ENCODE measurements at places on chromosomes 3 and 15.

GRCh38 chr3:160078533-160078932 lies 89.9 kb downstream of the IL12A start:
- no peaks in the 10 kb centered on the region for H3K4me1 ChIP-seq
- H3K36me3 ChIP-seq, result no peaks in the 10 kb centered on the region
- no peak overlapping the region for H3K4me3 ChIP-seq
- H3K27ac ChIP-seq, result no peak overlapping the region
- no peak for DNase-seq

DNA sequence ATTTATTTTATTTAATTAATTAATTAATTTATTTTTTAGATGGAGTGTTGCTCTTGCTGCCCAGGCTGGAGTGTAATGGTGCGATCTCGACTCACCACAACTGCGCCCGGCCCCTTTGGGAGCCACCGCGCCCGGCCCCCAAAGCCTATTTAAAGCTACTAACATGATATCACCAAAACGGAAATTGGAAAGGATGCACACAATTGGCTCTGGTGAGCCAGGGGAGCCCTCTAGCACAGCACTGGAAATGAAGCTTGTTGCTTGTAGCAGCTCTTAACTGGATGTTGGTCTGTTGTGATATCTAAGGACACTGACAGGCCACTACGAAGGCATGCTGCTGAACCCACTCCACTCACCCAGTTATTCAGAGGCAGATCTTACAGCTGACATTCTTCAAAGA lies 104.5 kb downstream of the IGF2BP2 start:
- no peak overlapping the region for H3K27ac ChIP-seq
- H3K36me3 ChIP-seq, result peaks cover 6% of the 10 kb centered on the region
- H3K4me3 ChIP-seq, result no peak overlapping the region
- no peak for DNase-seq
- H3K27me3 ChIP-seq, result peaks cover 55% of the 10 kb centered on the region

DNA sequence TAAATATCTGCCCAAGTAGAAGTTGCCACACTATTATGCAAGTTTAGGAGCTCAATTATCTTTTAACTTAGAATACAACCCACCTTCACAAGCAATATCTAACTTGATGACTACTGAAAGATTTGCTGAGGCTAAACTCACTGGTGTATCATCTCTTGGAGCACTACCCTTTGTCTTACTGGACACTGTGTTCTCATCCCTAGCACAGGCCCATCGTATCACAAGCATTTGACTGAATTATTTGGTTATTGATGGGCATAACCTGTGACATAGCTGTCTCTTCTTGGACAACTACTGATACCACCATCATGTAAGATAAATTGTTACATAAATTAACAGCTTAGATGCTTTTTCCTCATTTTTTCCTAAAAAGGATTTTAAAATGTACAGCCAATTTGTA lies 216.2 kb upstream of the THBS1 start:
- H3K4me1 ChIP-seq, result no peaks in the 10 kb centered on the region
- no peaks in the 10 kb centered on the region for H3K36me3 ChIP-seq
- no peak for DNase-seq
- H3K27ac ChIP-seq, result no peak overlapping the region
- peaks cover 41% of the 10 kb centered on the region for H3K27me3 ChIP-seq

DNA sequence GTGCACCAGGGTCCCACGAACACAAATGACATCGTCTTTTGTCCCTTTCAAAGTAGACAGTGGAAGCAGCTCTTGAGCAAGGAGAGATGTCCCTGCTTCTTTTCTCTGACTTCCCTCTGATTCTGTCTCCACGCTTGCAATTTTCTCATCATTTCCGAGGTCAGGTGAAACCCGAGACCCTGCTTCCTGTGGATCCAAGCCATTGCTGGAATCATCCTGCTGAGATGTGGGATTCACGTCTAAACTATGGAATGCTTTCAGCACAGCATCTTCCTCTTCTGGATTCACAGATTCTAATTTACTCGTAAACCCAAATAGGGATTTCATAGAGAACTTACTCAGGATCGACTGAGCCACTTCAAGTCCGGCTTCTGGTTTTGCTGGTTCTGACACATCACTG lies 127.1 kb downstream of the FMN1 start:
- H3K4me3 ChIP-seq, result peak overlapping the region; percentile 64
- H3K36me3 ChIP-seq, result no peaks in the 10 kb centered on the region
- H3K27me3 ChIP-seq, result peaks cover 17% of the 10 kb centered on the region
- no peak overlapping the region for H3K27ac ChIP-seq
- H3K4me1 ChIP-seq, result peaks cover 20% of the 10 kb centered on the region

DNA sequence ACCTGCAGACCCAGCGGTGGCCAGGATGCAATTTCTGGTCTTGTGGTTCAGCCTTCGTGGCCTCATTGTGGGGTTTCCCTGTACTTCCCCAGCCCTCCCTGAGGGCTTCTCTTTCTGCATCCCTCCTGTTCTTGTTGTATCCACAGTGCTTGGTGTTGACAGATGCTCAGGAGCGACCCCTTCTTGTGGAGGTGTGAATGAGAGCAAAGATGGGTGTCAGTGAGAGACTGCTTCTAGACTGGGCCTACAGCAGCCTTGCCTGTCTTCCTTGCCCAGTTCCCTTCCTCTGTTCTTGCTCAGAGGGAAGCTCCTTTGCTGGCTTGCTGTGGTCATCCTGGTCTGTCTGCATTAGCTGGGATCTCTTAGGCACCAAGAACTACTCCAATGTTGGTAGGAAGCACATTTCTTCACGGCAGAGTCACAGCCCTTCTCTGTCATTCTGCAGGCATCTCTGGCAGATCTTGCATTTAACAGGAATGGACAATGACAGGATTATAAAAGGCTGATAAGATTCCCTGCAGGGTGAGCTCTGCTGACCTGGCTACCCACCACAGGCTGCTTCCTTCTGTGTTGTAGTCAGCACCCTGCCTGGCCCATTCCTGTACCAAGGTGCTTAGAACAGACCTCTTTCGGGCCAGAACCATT lies 317.8 kb upstream of the C2CD4B start:
- no peak overlapping the region for H3K27ac ChIP-seq
- peaks cover 37% of the 10 kb centered on the region for H3K27me3 ChIP-seq
- no peak overlapping the region for H3K4me3 ChIP-seq
- no peaks in the 10 kb centered on the region for H3K4me1 ChIP-seq
- H3K36me3 ChIP-seq, result no peaks in the 10 kb centered on the region
- no peak for DNase-seq

DNA sequence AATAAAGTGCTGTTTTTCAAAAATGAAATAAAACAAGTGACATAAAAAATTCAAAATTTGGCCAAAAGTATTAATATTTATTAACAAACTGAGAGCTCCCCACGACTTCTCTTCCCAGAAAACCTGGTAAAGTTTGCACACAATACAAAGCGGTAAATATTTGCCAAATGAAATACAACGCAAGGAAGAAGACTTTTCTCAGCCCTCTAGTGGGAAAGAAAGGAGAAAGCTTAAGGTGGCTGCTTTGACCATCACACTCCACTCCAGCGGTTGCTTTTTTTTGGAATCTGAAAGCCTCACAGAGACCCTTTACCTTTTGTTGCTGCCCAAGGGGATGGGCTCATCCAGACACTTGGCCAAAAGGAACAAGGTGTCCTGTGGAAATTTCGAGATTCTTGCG lies 1.1 kb upstream of the GK5 start:
- H3K36me3 ChIP-seq, result peaks cover 3% of the 10 kb centered on the region
- DNase-seq, result no peak
- no peak overlapping the region for H3K27ac ChIP-seq
- peaks cover 14% of the 10 kb centered on the region for H3K4me1 ChIP-seq
- H3K4me3 ChIP-seq, result peak overlapping the region; percentile 92
- no peaks in the 10 kb centered on the region for H3K27me3 ChIP-seq

DNA sequence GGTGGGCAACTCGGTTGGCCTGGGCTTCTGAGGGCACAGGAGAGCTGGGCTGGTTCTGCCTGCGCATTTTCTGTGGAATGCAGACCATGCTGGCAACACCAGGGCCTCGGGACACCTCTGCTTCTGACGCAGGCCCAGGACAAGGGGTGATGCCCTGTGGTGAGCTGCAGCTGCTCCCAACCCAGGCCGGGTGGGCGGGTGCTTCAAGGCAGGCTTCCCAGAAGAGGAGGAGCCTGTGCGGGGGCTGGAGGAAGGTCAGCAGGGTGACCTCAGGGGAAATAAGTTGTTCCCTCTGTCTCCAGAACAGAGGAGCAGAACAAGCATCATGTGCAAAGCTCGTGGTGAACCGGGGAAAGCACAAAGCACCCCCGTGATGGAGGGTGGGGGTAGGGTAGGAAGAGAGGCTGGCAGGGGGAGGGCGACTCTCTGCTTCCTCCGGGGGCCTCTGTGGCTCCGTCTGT lies 11.0 kb upstream of the PLXNA1 start:
- H3K4me1 ChIP-seq, result peaks cover 2% of the 10 kb centered on the region
- no peak overlapping the region for H3K4me3 ChIP-seq
- peaks cover 10% of the 10 kb centered on the region for H3K27me3 ChIP-seq
- no peak overlapping the region for H3K27ac ChIP-seq
- DNase-seq, result no peak
